ENCODE measurements at places on chromosomes 3 and 15.

GRCh38 chr3:122975924-122976293 is 51.7 kb downstream of the SEMA5B start:
- DNase-seq: no peak

- no peak for DNase-seq
Observed at GRCh38 chr3:28050885-28051284, 190.5 kb upstream of the CMC1 start.

- no peak for DNase-seq
Observed at GRCh38 chr3:73028803-73029202, 32.2 kb downstream of the PPP4R2 start.

DNA sequence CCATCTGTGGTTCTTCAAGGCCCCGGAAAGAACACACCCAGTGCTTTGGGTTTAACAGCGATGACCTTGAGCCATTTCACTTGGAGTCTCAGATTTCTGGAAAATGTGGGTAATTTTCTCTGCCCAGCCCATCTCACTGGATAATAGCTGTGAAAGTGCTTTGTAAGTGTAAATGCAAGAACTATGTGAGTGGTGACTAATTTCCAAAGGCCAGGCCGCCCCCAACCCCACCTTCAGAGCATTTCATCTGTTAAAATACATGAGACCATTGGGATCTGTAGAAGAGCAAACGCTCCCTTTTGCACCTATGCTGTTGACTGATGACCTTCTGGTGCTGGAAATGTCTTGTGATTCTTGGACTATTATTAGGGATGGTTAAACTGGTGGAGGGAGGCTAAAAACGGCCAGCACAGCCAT is 196.8 kb upstream of the LPP start:
- no peak for DNase-seq

DNA sequence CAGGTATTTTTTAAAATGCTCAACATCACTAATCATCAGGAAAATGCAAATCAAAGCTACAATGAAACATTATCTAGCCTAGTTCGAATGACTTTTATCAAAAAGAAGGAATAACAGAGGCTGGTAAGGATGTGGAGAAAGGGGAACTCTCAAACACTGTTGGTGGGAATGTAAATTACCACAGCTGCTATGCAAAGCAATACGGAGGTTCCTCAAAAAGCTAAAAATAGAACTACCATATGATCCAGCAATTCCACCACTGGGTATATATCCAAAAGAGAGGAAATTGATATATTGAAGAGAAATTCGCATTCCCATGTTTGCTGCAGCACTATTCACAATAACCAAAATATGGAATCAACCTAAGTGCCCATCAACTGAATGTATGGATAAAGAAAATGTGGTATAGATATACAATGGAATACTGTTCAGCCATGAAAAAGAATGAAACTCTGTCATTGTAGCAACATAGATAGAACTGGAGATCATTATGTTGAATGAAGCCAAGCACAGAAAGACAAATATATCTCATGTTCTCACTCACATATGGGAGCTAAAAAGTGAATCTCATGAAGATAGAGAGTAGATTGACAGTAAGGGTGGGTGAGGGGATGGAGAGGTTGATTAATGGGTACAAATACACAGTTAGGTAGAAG is 19.7 kb upstream of the CLN6 start:
- DNase-seq: no peak

DNA sequence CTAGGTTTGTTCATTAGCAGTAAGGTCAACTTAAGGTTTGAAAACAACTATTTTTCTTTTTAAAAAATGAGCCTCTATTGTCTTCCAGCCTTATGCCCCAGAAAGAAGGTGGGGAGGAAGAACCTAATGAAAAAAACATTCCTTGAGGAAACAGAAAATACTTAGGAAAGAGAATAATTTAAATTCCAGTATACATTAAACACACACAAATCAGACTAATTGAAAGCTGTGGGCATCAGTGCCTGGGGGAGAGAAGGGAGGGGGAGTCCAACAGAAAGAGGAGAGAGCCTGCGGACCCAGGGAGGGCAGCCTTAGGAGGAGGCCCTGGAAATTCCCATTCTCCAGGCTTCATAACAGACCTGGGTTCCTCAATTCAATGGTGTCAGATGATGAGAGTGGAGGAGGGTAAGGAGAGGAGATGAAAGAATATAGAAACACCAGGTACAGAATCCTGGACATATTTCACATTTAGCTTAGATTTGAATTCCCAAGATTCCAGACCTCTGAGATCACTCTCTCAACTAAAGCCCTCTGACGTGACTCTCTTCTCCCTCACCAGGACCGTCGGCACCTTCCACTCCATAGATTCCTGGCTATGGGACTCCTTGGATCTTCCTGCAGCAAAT is 320.5 kb upstream of the UMPS start:
- no peak for DNase-seq

GRCh38 chr15:42796955-42797782 is 60.2 kb upstream of the CDAN1 start:
- no peak for DNase-seq

- no peak for DNase-seq
Observed at GRCh38 chr3:30504939-30505338, 101.5 kb upstream of the TGFBR2 start.

GRCh38 chr3:153041181-153041580 is 120.8 kb upstream of the RAP2B start:
- DNase-seq: no peak

DNA sequence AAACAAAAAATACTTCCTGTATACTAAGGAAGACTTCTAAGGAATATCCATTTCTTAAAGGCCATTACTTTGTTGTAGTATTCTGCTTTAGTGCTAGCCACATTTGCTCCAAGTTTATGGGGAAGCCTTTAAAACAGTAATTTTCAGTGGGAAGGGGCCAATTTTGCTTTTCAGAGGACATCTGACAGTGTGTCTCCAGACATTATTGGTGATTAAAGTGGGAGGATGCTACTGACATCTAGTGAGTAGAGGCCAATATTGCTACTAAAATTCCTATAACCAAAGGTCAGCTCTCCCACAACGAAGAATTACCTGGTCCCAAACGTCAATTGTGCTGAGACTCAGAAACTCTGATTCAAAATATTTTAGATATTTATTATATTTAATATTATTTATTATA is 24.8 kb downstream of the SLC28A2 start:
- no peak for DNase-seq

DNA sequence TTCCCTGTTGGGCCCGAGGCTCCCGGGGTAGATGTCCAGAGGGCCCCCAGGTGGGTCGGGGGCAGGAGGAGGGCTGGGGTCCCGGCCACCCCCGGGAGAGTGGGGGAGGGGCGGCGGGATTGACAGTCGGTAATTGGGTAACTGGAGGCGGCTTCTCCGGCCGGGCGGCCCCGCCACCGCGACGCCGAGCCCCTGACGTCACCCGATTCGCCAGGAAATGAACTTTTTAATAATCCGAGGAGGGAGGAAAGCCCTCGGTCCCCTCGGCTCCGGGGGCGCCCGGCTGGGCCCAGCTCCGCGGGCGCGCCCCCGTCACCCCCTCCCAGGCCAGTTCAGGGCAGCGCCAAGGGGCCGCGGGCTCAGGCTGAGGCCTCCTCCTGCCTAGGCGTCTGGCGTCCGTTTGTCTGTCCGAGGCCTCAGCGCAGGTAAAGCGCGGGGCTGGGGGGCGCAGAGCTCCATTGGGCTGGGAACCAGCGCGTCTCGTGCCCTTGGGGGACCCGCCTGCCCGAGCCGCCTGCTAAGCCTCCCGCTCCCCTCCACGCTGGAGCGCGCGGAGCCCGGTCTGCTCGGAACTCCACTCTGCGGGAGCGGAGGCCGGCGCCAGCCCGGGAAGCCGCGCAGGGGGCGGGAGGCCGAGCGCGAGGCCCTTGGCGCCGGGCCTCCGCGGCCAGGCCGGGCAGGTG is 3.9 kb downstream of the GATA2 start:
- DNase-seq: no peak

- DNase-seq: no peak
Observed at GRCh38 chr3:3071136-3071535, 39.0 kb downstream of the IL5RA start.

DNA sequence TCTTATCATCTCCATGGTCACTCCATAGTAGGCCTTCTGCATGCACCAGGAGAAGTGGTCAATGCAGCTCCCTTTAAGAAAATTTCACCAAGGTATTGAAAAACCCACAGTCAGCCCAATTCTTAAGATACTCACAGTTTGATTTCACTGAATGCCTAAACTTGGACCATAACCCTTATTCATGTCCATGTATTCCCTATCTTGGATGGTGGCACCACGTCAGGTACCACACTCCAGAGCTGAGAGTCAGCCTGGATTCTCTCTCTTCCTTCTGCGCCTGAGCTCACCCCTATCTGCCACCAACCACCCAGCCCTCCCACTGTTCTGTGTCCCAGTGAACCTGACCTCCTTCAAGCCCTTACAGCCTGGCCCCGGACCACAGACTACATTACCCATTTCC is 183.2 kb upstream of the NR2F2 start:
- DNase-seq: no peak

DNA sequence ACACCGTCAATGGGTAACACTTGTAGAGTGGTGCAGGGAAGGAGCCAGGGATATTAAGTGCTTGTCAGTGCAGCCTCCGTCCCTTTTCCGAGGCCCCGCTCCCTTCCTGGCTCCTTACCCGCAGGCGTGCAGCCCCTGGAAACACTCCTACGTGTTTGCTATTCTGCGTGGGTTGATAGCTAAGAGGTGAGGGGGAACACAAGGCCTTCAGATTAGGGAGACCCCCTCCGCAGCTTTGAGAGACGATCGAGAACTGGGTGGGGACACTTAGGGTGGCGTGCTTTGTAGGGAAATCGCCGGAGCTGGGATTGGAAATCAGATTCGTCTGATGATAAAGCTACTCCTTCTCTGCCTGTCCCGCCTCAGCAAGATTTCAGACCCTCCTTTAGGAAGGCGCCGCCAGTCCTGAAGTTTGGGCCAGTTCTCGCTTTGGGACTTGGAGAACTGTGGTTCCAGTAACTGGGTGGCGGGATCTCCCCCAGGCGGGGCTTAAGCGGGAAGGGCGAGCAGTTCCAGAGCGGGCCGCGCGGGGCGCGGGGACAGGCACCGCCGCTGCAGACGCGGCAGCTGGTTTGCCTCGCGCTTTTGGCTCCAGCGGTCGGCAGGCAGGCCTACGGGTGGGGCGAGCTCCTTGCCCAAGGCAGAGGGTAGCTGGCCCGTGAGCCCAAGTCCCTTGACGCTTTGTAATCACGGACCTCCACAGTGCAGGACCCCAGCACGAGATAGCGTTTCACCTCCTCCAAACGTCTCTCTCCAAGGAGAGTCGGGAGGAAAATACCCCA is 8.0 kb upstream of the FAM107A start:
- peak; percentile 42 for DNase-seq

DNA sequence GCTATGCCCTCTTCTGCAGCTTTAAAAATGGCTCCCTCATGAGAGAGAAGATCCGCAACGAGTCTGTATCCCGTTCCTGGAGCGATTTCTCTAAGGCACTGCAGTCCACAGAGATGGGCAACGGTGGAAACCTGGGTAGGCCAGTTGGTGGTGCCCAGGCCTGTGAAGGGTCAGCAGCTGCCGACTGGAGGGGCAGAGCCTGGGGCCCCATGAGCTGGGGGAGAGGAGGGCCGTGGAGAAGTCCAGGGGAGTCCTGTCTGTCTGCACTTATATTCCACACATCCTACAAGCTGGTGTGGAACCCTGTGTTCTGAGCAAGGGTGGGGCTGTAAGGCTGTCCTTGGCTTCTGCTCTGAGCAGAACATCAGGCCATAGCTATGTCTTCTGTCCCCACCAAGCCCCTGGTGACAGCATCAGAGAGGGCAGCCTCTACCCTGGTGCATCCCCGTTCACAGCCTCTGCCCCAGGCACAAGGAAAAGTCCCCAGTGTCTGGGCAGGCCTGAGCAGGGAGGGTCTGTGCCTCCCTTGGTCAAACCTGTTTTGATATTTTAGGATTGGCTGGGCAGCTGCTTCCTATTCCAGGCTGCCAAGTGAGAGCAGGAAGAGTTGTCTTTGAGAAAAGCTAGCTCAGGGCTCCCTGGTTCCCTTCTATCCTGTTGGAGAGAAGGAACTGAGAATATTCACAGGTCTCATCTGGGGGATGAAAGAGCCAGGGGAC is 29.7 kb downstream of the XYLB start:
- DNase-seq: no peak

DNA sequence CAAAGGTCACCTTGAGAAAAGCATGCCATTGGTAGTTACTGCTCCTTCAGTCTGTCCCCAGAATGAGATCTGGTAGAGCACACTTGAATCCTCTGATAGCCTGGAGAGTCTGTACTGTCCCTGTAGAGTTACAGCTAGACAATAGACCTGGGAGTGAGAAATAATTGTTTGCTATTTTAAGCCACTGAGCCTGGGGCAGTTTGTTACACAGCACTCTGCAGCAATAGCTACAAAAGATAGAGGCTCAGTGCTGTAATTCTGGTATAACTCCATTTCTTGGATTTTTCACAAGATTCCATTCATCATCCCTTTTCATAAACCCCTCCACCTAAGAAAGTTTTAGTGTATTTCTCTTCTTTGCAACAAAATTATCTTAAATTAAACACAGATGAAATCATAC is 242.7 kb upstream of the ARRDC4 start:
- no peak for DNase-seq

DNA sequence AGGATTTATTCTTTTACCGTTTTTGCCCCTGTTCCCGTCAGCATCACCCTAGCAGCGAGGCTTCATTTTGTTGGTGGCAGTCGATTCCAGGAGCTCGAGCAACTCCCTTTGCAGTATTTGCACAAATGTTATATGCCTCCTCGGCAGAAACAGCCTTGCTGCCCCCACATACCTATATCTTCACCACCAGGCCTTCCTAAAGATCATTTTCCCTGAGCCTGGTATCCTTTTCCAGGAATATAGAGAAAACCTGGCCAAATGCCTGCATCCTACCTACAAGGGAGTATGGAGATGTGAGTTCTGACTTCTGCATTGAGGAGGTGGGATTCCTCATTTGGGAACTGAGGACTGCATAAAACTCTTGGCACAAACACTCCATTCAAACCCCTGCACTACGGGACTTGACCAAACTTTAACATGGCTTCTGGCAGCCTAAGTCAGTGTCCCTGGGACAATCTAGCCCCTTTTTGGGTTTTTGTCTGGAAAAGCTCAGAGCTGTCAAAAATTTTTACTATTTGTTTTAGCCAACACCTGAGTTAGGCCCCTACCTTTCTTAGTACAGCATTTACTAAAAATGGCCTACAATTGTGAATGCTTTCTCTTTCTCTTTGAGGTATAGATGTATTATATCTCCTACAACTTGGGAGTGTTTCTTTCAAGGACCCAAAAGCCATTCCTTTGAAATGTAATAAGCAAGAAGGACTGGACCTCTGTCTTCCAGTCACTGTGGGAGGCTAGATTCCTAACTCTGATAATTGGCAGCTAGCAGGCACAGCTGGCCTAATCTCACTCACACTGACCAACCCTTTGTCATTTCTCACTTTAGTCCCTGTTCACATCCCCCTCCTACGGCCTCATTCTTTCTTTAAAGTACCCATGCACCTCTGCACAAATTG is 12.1 kb upstream of the UBE2Q2 start:
- no peak for DNase-seq

All from activated CD4-positive, alpha-beta T cell treated with anti-CD3 and anti-CD28 coated beads, Interleukin-2, amount 50 U/mL, for 4 hours (primary cell).